ENCODE measurements at places on chromosomes 16 and 17. TPM values are rescaled to one million over a fixed set of nuclear protein-coding genes. Genes with fewer than 3 reads are reported as not detected.

KCNJ18 gene
- total RNA-seq, result not detected

NPLOC4 gene
- 45.3 TPM for total RNA-seq

SHISA6 gene
- not detected for total RNA-seq

STAT5B gene
- total RNA-seq, result 26.3 TPM

Data from epithelial cell of alveolus of lung (primary cell).